ENCODE measurements at places on chromosomes 1 and 21.
A peak's percentile ranks its signal among the peaks of the same experiment; 100 is the strongest.

- DNase-seq, result no peak
These were observed 259.4 kb downstream of the KCNJ6 start for GRCh38 chr21:37656899-37657298.

DNA sequence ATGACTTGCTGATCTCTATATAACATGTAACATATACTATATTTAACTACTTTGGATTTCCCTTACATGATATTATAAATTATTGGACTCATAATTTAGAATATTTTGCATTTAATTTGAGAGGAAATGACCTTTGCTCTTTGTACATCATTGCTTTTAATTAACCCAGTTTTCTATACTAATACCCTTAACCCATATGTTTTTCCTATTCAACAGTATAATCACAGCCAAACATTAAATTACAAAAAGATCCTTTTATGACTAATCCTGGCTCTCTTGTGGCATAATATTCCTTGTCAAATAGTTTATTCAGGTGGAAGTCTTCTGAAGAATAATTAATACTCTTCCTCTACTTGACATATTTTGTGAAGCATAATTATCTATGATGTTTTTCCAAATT, 56.0 kb upstream of the GPR52 start:
- DNase-seq, result no peak

DNA sequence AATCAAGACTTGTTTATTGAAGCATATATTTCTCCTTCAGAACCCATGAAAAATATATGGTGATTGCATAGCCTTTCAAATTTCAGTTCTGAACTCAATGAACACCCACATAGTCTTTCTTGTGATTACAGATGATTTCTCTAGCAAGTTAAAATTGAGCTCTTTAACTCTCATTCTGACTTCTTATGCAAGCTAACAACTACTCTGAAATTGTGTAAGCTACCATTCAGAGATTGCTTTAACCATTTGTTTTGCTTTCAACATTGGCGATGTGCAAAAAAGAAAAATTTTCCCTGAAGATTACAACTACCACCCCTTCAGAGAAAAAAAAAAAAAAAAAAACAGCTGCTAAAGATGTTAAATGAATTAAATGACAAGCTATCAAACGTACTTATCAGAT, 193.9 kb downstream of the DAB1 start:
- no peak for DNase-seq

DNA sequence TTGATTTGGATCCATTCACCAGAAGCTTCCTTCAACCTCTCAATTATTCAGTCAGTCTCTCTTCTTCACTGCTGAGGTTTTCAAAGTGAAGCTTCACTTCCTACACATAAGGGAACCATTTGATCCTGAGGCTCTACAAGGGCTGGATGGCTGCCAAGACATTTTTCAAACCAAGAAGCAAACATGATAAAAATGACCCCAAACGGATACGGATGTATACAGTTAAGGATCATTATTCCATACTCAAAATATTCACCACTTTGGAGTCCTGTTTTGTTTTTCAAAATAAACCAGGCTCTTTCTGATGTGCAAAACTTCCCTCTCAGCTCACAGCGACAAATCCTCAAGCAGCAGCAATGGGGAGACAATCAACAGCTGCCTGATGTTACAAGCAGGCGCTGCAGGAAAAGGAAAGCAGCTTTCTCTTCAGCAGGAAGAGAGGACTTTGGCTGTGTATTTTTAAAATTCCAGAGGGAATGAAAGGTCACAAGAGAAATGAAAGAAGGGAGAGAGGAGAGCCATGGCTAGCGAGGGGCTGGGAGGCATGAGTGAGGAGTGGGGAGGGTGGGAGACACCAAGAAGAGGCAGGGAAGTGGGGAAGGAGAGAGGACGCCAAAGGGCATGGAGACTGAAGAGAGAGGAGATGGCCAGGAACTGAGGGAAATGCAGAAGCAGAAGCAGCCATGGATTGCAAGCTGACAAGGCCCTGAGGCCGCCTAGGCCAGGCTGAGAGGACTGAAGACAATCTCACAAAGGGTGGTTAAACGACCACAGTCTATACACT, 145.4 kb downstream of the SLC45A1 start:
- DNase-seq, result peak; percentile 75

DNA sequence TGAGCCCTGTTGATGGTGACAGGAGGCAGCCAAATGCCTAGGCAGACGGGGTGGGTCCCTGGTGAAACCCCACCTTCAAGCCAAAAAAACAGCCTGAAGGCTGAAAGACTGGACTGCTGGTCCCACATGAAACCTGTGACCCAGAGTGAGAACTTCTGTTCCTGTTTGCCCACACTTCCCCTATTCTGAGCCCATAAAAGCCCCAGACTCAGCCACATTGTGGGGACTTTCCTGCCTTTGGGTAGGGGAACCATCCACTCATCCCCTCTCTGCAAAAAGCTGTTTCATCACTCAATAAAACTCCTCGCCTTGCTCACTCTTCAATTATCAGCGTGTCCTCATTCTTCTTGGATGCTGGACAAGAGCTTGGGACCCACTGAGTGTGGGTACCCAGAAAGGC, 25.2 kb downstream of the HTR6 start:
- no peak for DNase-seq

- no peak for DNase-seq
These were observed 1.5 kb upstream of the THRAP3 start for GRCh38 chr1:36222481-36223380.

DNA sequence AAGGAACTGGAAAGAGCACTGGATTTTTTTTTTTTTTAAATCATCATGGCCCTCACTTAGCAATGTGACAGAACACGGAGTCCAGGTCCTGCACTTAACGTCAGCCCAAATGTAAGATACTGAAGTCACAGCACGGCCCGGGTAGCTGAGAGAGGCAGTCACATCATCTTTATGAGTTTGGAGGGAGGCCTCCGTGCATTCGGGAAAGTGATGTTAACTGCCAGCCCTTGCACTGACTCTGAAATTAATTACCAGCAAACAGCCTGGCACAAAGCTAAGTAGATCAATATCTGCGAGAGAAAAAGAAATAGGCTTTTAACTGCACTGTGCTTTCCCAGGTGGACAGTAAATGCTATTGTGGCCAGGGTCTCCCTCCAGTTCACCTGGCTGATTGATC, 109.5 kb upstream of the ADAR start:
- DNase-seq, result no peak

DNA sequence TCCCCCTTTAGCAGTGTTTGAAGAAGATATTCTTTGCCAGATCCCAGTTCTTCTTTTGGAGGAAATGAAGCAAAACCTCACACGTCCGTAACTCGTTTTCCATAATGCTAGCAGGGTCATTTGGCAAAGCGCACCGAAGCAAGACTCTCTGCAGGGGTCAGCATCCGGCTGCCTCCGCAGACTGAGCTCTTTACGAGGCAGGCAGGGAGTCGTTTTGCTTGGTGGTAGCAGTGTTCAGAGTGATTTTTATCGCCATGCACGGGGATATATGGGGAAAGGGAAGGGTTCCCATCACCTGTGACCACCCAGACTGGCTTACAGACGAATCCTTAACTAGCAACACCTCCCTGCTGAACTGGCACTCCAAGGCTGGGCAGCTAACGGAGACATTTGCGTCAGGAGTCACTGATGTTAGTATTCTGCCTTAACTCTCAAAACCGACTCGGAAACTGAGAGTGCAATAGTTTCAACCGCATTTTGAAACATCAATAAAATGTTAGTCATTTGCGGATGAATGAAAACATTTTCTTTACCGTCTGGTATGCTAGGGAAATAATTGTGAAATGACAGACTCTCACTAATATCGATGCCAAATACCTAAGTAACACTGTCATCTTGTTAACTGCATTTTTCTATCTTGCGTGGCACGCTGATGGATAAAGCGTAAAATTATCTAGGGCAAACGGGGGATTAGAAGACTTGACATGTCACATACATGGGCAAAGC, 2.2 kb upstream of the NEGR1 start:
- peak; percentile 82 for DNase-seq

- no peak for DNase-seq
These were observed 723 bp upstream of the GNAI3 start for GRCh38 chr1:109547463-109548320.

DNA sequence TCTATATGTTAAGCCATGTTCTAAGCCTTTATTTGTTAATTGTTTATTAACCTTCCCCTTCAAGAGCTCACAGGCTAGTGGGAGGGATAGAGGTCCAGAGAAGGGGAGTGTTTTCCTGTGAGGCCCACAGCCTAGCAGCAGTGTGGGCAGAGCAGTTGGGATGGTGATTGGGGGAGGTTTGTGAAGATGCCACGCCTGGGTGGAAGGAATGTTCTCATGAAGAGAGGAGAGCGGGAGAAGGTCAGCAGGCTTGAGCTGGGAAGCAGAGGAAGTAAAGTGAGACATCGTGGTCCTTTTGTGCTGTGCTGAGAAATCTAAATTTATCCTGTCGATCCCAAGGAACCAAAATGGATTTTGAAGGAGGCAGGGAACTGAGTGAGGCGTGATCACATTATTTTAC, 42.6 kb downstream of the TRAPPC10 start:
- no peak for DNase-seq

- peak; percentile 29 for DNase-seq
These were observed 6.3 kb downstream of the VANGL1 start for GRCh38 chr1:115647919-115648650.

- DNase-seq, result no peak
These were observed 239.8 kb downstream of the SDCCAG8 start for GRCh38 chr1:243495442-243496186.

DNA sequence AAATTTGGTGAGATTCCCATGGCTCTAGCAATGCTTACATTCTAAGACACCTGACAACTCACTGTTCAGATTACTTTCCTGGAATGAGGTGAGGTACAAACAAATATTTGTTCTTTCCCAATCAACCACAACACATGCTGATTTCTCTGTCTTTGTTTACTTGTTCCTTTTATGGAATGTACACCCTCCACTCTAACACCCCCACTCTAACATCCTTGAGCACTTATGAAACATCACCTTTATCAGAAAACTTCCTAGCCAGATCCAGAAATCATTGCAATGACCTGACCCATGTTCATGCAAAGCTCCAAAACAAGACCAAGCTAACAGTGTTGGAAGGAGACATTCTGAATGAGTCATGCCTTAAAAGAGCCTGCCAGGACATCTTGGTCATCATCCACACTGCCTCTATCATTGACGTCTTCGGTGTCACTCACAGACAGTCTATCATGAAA, 35.5 kb downstream of the HSD3B1 start:
- peak; percentile 32 for DNase-seq

DNA sequence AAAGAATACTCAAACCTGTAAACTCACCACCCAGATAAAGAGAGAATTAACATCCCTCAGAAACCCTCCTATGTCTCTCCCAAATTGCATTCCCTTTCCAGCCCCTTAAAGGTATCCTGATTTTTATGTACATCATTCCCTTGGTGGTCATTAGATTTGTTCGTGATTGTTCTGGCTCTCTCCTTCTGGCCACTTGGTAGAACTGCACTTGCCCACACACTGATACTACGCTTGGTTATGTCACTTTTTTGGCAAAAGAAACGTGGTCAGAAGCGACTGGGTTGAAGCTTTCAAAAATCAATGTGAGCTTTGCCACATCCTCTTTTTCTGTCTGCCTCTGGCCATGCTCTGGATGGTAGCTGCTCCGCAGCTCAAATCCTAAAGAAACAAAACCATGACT, 76.3 kb downstream of the KRTAP19-8 start:
- DNase-seq, result no peak

- DNase-seq, result no peak
These were observed 433.9 kb upstream of the DAB1 start for GRCh38 chr1:57857809-57858208.

GRCh38 chr1:1066403-1067283, 7.5 kb downstream of the RNF223 start:
- no peak for DNase-seq

- DNase-seq, result no peak
These were observed 127.4 kb downstream of the ADSS2 start for GRCh38 chr1:244324176-244324883.

DNA sequence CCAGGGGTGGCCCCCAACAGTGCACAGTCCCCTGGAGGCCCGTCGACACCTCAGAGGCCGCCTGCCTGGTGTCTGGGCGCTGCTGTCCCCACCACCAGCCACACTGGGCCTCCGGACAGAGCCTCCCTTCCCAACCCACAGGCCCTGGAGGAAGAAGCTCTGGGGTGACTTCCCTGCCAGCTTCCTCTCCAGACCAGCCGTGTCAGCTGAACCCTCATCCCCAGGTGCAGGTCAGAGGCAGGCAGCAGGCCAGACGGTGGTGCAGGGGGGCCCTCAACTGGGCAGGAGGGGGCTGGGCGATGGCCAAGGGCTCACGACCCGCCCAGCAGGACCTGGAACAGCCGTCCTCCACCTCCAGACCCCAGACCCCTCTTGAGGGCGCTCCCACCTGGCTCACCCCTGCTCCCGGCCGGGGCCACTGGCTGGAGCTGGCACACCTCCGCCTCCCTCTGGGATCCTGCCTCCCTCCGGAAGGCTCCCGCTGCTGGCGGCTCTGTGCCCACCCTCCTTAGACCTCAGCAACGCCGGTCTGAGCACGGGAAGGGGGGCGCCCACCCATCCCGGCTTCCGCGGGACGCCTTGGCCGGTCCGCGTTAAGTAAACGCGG, 520 bp downstream of the TNFRSF18 start:
- DNase-seq, result no peak

- no peak for DNase-seq
These were observed 93.5 kb downstream of the KIF26B start for GRCh38 chr1:245248231-245248731.

GRCh38 chr1:244454412-244454811, 2.7 kb upstream of the ADSS2 start:
- DNase-seq, result peak; percentile 64

DNA sequence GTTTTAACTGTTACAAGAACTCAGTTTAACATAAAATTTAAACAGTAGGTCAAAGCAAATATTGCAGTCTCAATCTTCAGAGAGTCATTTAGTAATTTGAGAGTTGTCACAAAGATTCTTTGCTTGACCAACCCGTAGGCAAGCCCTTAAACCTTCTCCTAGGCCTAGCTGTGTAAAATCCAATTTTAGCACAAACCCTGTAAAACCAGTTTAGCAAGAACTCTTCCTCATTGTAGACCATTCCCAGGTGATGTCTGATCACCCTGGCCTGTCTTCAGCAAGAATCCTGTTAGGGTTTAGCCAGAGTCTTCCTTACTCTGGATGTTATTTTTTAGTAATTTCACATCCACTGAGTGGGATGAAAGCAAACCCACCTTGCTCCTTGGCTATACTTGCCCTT, 30.1 kb downstream of the LRIG2 start:
- no peak for DNase-seq

DNA sequence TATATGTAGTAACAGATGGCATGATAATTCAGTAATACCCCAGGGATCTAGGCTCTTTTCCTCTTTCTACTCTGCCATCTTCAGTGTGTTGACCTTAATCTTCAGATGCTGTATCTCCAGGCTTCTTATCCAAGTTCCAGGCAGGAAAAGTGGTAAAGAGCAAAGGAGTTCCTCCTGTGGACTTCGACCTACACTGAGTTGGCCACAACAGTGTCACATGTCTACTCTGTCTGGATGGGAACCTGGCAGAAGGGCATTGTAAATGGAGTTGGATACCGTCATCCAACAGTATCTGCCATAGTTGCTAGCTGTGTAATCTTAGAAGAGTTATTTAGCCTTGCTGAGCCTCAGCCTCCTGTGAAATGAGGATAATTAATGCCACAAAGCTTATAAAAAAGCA, 21.9 kb downstream of the IL23R start:
- no peak for DNase-seq

- DNase-seq, result no peak
These were observed 400.7 kb downstream of the PLA2G4A start for GRCh38 chr1:187229496-187229895.

- DNase-seq, result no peak
These were observed at the start of gene LAX1 for GRCh38 chr1:203765029-203765837. TSS of gene LAX1 (plus strand) at chr1:203765183. CDS start at chr1:203765566, 383 bp downstream.

- DNase-seq, result no peak
These were observed 765 bp downstream of the VAMP3 start for GRCh38 chr1:7771823-7772299.

- DNase-seq, result no peak
These were observed 22.2 kb upstream of the MAPKAPK2 start for GRCh38 chr1:206662396-206663092.
